Thoracic aorta (tissue), 2 donors: ENCODE measurements at places on chromosomes 4 and X.
A peak's percentile ranks its signal among the peaks of the same experiment; 100 is the strongest.

- H3K27ac ChIP-seq, result no peak overlapping the region
- H3K27me3 ChIP-seq, result no peaks in the 10 kb centered on the region
- DNase-seq, result no peak
- H3K4me1 ChIP-seq, result no peaks in the 10 kb centered on the region
Measured at GRCh38 chr4:95599777-95600400, 51.1 kb upstream of the UNC5C start.

- no peak overlapping the region for H3K27ac ChIP-seq
- DNase-seq, result no peak
- no peaks in the 10 kb centered on the region for H3K4me1 ChIP-seq
- no peak overlapping the region for H3K4me3 ChIP-seq
- H3K27me3 ChIP-seq, result no peaks in the 10 kb centered on the region
Measured at GRCh38 chr4:665381-665750, 8.7 kb downstream of the ATP5ME start.

GRCh38 chrX:40877887-40878286, 142.5 kb upstream of the MED14 start:
- H3K4me1 ChIP-seq, result no peaks in the 10 kb centered on the region
- H3K4me3 ChIP-seq, result peak overlapping the region; percentile 12
- DNase-seq, result no peak
- no peaks in the 10 kb centered on the region for H3K36me3 ChIP-seq
- no peak overlapping the region for H3K27ac ChIP-seq

DNA sequence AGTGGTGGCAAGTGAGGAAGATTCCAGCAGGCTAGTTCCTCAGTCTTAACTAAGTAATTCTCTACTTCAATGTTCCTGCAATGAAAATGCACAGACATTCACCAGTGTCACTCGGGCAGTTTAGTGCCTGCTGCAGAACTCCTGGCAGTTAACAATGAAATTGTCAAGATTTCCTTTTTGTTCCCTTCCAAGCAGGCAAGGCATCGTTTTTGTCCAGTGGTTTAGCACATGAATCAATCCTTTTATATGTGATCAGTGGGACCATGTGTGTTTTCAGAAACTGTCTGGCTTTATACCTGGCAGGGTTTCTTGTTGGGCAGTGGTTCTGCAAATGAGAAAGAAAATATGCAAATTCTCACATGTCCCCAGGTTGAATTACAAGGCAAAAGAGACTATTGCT, 122.2 kb downstream of the GBA3 start:
- no peaks in the 10 kb centered on the region for H3K4me1 ChIP-seq
- H3K36me3 ChIP-seq, result no peaks in the 10 kb centered on the region
- H3K4me3 ChIP-seq, result no peak overlapping the region
- H3K27ac ChIP-seq, result no peak overlapping the region

DNA sequence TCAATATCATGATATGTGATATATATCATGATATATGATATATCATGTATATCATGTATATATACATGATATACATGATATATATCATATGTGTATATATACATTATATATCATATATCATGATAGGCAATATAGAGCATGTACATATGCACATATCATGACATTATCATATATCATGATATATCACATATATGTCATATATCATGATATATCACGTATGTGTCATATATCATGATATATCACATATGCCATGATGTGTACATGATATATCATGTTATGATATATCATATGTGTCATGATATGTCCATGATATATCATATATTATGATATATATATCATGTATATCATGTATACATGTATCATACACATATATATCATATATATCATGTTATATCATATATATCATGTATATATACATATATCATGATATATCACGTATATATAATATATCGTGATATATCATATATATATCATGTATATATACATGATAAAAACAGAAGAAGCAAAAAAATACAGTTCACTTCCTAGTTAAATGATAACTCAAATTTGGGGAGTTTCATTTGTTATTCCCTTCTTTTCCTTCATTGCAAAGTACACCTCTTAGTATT, 670.1 kb upstream of the EPHA5 start:
- H3K27ac ChIP-seq, result no peak overlapping the region
- DNase-seq, result no peak
- no peaks in the 10 kb centered on the region for H3K36me3 ChIP-seq
- H3K4me3 ChIP-seq, result no peak overlapping the region
- H3K4me1 ChIP-seq, result no peaks in the 10 kb centered on the region
- no peaks in the 10 kb centered on the region for H3K27me3 ChIP-seq

DNA sequence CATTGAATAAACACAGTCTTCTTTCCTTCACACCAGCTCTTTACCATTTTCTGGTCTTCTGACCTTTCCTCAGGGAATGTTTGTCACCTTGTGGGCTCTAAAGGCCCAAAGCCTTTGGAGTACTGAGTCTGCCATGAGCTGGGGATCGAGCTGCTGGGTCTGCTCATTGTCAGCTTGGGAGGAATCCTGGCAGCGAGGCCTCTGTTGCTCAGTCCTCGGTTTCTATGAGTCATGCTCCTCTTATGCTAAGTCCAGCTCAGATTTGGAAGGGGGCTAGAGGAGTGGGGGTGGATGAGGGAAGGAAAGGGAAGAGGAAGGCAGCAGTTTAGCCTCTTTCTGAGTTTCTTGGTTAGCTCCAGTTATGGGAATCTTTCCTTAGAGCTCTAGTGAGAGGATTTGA, 31.1 kb downstream of the NHSL2 start:
- no peak for DNase-seq
- H3K27me3 ChIP-seq, result no peaks in the 10 kb centered on the region
- no peak overlapping the region for H3K27ac ChIP-seq
- no peaks in the 10 kb centered on the region for H3K4me1 ChIP-seq
- H3K36me3 ChIP-seq, result no peaks in the 10 kb centered on the region
- no peak overlapping the region for H3K4me3 ChIP-seq

GRCh38 chr4:12319765-12320164, 891.1 kb upstream of the HS3ST1 start:
- H3K36me3 ChIP-seq, result no peaks in the 10 kb centered on the region
- no peak overlapping the region for H3K4me3 ChIP-seq
- H3K27me3 ChIP-seq, result no peaks in the 10 kb centered on the region
- H3K4me1 ChIP-seq, result no peaks in the 10 kb centered on the region
- DNase-seq, result no peak

DNA sequence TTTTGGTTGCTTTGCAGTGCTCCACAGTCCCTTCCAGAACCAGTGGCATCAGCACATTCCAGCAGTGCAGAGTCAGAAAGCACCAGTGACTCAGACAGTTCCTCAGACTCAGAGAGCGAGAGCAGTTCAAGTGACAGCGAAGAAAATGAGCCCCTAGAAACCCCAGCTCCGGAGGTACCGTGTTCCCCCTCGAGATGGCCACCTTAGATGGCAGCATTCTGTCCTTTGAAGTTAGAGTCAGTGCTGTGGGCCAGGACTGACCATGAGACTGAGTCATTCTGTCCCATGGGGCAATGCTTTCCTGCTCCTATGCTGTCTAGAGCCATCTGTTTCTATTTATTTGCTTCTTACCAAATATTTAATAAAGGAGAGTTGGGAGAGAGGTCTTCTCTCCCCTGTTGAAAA, 112.3 kb downstream of the KLHL8 start:
- peak overlapping the region; percentile 76 for H3K27ac ChIP-seq
- peak; percentile 16 for DNase-seq
- peaks cover 25% of the 10 kb centered on the region for H3K4me1 ChIP-seq
- no peaks in the 10 kb centered on the region for H3K27me3 ChIP-seq
- H3K4me3 ChIP-seq, result peak overlapping the region; percentile 47

DNA sequence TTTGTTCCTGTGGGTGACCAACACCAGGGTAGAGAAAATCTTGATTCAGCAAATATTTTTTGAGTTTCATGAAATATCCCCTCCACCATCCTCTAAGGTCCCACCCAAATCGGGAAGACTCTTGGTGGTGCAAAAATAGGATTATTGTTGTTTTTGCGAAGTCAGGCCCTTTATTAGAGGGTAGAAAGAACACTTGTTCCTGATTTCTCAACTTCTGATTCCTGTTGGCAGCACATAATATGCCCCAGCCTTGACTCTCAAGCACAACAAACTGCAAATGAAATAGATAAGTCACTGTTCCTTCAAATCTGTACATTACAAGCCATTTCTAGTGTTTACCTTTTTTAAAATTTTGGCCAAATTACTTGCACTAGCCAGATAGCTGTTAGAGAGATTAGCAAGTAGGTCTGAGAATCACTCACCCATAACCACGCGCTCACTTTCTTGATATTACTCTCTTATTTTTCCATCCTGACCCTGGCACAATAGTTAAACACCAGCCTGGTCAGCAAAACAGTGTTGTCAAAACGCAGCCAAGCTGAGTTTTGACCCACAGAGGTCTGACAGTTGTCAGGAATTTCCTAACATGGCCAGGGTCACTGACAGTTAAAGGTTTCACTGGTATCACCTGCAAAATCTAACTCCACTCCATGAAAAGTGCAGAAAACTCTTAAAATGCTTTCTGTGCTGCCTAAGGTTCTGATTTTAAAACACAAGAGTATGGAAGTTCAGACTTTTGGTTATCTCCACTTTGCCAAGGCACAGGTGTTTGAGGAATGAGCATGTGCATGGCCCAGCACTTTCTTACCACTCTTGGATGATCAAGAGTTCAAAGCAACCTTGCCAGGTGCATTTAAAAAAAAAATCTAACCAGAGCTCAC, 69.8 kb downstream of the RBM47 start:
- no peaks in the 10 kb centered on the region for H3K36me3 ChIP-seq
- H3K4me1 ChIP-seq, result no peaks in the 10 kb centered on the region

DNA sequence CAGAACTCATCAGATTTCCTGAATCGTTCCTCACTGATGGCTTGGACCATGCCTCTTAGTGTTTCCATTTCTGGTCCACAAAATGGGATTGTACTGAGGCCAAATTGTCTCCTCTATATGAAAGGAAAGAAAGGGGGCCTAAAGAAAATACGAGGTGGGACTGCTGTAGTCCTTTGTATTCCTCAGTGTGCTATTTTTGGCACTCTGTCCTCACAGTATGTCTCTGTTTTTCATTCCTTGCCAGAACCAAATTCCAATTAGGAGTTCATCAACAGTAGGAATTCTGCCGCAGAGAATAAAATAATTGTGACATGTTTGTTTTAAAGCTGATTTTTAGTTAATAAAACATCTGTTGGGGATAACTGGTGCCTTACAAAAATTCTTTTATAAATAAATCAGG, 515.7 kb downstream of the SMARCA1 start:
- H3K36me3 ChIP-seq, result no peaks in the 10 kb centered on the region
- H3K4me1 ChIP-seq, result no peaks in the 10 kb centered on the region
- H3K27ac ChIP-seq, result no peak overlapping the region
- DNase-seq, result no peak
- no peaks in the 10 kb centered on the region for H3K27me3 ChIP-seq

GRCh38 chr4:144658015-144658567, 12.1 kb downstream of the HHIP start:
- no peaks in the 10 kb centered on the region for H3K36me3 ChIP-seq
- no peak overlapping the region for H3K27ac ChIP-seq

- no peak for DNase-seq
- H3K27me3 ChIP-seq, result no peaks in the 10 kb centered on the region
- H3K27ac ChIP-seq, result no peak overlapping the region
- H3K4me3 ChIP-seq, result no peak overlapping the region
Measured at GRCh38 chr4:48960988-48961635, 25.0 kb upstream of the CWH43 start.

- H3K36me3 ChIP-seq, result no peaks in the 10 kb centered on the region
- no peaks in the 10 kb centered on the region for H3K27me3 ChIP-seq
- DNase-seq, result no peak
- H3K4me1 ChIP-seq, result no peaks in the 10 kb centered on the region
- no peak overlapping the region for H3K4me3 ChIP-seq
Measured at GRCh38 chr4:1604706-1605205, 79.4 kb downstream of the FAM53A start.

DNA sequence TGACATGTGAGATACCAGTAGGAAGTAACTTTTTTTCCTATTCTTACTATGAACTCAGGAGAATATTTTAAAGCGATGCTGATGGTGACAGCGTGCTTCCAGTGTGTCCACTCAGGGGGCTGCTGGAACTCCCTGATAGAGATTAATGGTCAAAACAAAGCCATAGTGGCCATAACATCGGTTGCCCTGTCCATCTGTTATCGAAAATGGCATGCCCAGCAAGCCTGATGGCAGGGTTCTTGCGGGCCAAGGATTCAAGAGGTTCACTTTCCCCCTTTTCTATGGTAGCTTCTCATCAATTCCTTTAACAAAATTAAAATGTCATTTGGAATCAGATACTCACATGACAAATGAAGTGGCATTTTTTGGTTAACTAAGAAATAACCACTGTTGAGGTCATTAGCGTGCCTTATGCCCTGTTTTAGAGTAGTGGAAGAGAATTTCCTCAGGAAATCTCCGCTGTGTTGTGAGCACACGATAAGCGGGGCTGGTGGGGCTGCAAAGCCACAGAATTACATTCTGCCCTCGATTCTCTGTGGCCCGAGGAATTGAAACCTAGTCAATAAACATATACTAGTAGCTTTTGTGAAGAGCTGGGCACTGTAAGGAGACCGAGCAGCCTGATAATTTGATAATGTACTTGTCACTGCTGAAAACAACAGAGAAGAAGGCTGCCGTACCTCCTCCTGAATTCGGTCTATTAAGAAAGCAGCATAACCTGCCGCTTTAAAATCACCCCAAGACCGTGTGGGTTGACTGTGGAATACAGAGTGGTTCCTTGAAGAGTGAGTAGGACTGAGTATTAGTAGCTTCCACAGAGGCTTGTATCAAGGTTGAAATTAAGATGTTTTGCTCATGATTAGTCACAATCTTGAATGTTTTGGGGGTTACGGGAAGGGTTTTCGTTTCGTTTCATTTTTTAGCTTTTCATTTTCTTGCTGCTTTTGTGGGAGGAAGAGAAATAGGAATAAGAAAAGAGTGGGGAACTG, 46.7 kb downstream of the PTCHD1 start:
- no peak overlapping the region for H3K27ac ChIP-seq
- DNase-seq, result no peak
- H3K4me1 ChIP-seq, result peaks cover 31% of the 10 kb centered on the region
- no peaks in the 10 kb centered on the region for H3K27me3 ChIP-seq

DNA sequence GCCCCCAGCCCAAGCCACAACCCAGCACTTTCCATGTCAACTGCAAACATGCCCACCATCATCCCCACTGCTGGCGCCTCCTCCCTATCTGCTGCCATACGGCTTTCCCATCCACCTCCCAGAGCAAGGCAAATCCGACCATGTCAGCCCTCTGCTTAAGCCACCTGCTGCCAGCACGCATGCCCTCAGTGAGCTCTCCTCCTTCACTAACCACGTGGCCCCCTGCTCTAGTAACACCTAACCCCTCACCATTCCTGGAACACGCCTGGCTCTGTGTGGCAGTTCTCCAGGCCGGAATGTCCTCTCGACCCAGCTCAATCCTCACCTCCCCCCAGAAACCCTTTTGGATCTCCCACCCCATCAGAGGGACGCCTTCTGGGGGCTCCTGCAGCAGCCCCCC, 17.4 kb downstream of the BCAP31 start:
- no peak overlapping the region for H3K4me3 ChIP-seq
- H3K27me3 ChIP-seq, result no peaks in the 10 kb centered on the region
- DNase-seq, result no peak
- H3K4me1 ChIP-seq, result no peaks in the 10 kb centered on the region
- peaks cover 2% of the 10 kb centered on the region for H3K36me3 ChIP-seq
- H3K27ac ChIP-seq, result no peak overlapping the region

DNA sequence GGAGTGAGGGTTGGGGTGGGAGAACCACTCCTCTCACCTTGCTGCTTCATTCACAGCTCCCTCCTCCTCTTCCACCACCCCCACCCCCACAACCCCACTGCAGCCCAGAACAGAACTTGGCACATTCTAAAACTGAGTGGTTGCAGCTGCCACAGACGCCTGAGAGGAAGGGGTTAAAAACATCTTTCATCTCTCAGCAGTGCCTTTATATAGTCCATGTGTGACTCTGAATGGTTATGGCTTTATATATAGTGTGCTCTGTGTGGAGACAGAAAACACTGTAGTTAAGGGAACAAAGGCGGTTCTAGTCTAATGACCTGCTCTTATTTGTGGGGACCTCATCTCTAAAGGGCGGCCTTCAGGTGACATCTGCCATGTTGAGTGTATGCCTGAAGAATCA, 144.8 kb downstream of the BCOR start:
- no peaks in the 10 kb centered on the region for H3K36me3 ChIP-seq
- DNase-seq, result no peak
- H3K4me1 ChIP-seq, result no peaks in the 10 kb centered on the region
- H3K27me3 ChIP-seq, result no peaks in the 10 kb centered on the region
